ENCODE measurements at places on chromosomes 16 and 17.

- DNase-seq, result no peak
Measured at GRCh38 chr16:81446907-81447268, 2.3 kb downstream of the CMIP start.

DNA sequence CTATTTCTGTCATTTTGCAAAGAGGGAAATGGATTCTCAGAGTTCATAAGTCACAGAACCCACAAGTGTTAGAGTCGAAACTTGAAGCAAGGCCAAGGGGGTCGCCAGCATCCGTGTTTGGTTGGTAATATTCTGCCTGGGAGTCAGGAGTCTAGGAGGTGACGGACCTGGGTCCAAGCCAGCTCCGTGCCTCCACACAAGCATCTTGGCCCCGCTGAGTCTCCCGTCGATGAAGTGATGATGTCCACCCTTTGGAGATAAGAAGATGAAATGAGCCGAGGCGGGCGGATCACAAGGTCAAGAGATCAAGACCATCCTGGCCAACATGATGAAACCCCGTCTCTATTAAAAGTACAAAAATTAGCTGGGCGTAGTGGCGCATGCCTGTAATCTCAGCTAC, 53.2 kb upstream of the TNRC6C start:
- DNase-seq, result no peak

DNA sequence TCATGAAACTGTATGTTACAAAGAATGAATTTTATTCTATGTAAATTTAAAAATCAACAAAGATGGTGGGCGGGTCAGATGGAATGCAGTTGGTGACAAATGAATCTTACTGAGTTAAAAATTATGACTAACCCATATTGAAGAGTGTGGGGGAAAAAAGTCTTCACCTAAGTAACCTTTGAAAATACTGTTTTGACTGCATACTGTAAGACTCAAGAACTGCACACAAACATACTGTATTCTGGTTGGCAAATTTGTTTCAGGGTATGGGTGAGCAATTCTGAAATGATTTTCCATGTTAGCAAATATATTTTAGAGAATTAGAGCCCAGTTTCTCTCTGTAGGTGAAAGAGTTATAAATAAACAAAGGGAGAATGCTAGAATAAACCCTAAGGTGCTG, 153.7 kb upstream of the KCNJ18 start:
- DNase-seq, result no peak

- no peak for DNase-seq
Measured at GRCh38 chr16:71796501-71797097, 12.0 kb downstream of the AP1G1 start.

GRCh38 chr17:76868176-76868668, at the start of gene MGAT5B:
TSS of gene MGAT5B (plus strand) at chr17:76868404. CDS start at chr17:76869030, 626 bp downstream.
- peak; percentile 90 for DNase-seq

GRCh38 chr17:80005360-80006338, 30.0 kb downstream of the TBC1D16 start:
- DNase-seq, result no peak

DNA sequence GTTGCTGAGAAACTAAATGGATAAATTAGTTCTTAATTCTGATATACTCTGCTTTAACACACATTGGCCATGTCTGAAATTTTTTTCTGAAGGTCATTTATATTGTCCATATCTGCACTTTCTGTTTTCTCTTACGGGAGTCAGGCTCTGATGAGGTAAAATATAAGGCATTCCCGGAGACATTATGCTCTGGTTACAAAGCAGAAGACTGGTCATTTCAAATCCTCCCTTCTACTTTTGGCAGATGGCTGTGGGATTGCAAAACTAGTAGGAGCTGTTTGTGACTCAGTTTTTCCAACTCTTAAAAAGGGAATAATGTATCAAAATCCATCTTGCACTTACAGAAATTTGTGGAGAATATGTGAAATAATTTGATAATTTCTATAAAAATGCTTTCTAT, 92.2 kb upstream of the CPHXL start:
- peak; percentile 6 for DNase-seq

DNA sequence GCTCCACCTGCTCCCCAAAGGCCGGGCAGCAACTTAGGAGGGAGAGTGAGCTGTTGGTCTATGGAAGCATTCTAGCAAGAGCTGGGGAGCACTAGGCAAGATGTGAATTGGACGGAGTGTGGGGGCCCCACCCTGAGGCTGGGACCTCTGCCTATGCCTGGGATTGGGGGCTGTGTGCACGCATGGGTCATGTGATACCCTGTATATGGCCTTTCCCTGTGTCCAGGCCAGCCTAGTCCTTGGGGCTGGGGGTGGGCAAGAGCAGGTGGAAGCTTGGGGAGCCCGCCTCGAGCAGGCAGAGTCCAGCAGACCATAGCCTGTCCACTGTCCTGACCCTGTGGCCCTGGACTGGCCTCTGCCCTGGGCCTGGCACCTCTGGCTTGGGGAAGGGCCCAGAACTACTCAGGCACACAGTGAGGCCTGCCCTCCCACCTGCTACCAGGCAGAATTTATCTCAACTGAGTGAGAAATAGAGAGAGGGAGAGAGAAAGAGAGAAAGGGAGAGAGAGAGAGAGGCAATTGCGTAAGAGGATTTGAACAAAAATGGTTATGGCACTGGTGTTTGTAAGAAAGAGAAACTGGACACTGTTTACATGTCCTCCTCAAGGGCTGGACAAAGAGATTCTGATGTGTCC, 19.1 kb downstream of the PDP2 start:
- DNase-seq, result no peak

DNA sequence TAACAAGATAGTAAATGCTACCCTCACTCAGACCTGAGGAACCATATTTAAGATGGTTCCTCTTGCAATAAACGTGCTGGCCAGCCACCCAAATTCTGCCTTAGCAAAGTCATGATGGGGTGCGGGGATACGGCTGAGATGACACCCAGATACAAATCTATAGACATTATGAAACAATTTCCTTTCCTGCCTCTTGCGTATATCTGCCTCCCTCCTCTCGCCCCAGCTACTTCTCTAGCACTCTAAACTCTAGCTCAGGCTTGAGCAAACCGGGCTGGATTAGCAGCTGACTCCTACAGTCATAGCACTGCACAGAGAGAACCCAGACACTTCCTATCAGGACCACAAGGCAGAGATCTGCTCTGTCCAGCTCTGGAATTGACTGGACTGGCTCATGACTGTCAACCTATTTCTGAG, 22.3 kb downstream of the CD300LF start:
- DNase-seq, result no peak

- DNase-seq, result no peak
Measured at GRCh38 chr17:47952171-47953021, 5.3 kb downstream of the PRR15L start.

DNA sequence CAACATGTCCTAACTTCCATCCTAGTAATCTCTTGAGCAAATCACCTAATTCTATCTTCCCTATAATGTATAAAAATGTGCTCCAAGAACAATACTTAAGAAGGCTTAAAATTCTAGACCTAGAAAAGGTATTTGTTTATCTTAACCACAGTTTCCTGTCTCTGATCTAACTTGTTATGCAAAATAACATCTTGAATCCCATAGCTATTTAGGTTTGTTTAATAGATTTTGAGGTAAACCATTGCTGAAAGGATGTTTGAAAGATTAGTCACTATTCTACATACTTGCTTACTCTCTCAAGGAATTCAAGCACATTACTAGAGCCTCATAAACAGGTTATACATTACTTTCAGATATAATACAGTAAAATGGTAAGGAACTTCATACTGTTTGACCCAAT, 13.0 kb downstream of the CA10 start:
- DNase-seq, result no peak

DNA sequence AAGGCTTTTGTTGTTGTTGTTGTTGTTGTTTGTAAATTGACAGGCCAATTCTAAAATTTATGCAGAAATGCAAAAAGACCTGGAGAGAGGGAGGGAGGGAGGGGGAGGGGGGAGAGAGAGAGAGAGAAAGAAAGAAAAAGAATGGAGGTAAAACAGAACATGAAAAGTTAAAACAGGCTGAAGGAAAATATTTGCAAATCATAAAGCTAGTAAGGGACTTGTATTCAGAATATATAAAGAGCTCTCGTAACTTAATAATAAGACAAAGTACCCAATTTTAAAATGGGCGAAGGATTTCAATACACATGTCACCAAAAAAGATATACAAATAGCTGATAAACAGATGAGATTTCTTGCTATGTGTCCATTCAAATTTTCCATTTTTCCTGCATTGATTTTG, 15.4 kb downstream of the TNRC6C start:
- DNase-seq, result no peak

- DNase-seq, result no peak
Measured at GRCh38 chr16:30974348-30974747, 10.7 kb upstream of the HSD3B7 start.

DNA sequence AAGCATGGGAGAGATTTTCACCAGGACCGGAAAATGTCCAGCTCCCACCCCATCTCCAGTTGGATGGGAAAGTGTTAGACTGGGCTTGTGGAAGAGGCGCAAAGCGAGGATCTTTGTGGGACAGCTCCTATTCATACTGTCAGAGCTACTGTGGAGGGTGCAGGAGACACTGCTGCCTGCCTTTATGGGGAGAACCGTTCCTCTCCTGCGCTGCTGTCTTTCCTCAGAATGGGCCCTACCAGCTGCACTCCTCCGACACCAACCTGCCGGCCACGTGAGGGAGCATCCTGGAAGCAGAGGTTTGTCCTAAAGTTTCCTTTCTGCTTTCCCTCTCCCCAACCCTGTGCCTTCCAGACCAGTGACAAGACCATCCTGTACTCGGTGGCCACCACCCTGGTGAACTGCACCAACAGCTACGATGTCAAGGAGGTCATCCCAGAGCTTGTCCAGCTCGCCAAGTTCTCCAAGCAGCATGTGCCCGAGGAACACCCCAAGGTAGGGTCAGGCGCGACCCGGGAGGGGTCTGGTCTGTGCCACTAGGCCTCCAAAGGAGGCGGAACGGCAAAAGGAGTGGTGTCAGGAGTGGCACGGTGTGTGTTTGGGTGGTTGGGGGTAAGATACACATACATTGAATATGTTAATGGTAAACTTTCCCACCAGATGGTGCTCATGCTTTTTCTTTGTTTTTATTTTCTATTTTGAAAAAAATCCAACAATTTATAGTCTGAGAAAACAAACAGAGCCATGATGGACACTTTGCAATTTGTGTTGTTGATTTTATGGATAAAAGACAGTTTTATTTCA, 23.0 kb downstream of the SLC35G3 start:
- DNase-seq, result no peak

- no peak for DNase-seq
Measured at GRCh38 chr16:57976331-57976796, 5.4 kb upstream of the CNGB1 start.

DNA sequence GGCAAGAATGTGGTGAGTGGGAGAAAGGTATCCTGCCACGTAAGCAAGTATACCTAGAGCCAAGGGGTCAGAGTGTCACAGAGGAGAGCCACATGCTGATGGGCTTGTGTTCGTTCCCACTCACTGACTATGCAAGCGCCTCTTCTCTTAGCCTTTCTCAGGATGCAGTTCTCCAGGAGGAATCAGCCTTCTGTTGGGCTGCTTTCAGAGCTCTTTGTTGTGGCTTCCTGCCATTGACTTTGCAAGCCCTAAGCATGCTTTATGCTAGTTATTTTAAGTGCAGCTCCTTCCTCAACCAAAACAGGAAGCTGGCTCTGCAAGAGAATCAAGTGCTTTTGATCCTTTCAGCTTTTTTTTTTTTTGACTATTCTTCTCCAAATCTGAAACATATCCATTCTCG, 66.6 kb downstream of the SIAH1 start:
- DNase-seq, result no peak

DNA sequence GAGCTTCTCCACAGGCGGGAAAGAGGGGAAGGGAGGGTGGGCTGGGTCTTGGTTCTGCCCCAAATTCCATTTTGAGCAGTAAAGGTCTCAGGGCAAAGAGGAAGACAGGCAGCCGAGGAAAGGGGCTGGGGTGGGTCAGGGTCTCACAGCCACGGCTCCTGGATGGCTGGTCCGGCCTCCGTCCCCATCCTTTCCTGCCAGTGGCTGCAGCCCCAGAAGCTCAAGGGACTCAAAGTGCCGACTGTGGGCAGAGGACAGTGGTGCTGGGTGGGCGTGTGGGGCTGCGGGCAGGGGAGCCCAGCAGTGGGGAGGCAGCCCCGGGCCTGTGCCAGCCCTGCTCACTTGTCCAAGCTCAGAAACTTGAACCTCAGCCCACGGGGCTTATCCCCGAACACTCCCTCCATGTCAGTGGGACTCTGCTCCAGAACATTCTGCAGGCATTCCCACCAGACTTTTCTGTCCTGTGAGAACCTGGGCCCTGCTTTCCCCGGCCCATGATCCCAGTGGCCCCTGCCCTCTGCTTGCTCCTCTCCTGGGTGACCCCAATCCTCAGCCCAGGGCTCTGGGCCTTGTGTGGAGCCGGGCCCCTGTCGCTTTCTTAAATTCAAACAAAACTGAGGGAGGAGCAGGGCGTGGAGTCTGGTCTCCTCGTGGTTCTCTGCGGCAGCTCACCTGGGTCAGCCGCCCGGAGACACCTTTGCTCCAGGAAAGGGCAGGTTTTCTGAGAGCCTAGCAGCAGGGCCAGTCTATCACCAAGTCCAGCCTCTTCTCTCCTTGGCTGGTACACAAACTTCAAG, 117.8 kb upstream of the METRNL start:
- no peak for DNase-seq

- peak; percentile 67 for DNase-seq
Measured at GRCh38 chr16:29806641-29807425, 504 bp downstream of the MAZ start.

- DNase-seq, result no peak
Measured at GRCh38 chr16:49998991-49999390, 26.0 kb upstream of the CNEP1R1 start.

DNA sequence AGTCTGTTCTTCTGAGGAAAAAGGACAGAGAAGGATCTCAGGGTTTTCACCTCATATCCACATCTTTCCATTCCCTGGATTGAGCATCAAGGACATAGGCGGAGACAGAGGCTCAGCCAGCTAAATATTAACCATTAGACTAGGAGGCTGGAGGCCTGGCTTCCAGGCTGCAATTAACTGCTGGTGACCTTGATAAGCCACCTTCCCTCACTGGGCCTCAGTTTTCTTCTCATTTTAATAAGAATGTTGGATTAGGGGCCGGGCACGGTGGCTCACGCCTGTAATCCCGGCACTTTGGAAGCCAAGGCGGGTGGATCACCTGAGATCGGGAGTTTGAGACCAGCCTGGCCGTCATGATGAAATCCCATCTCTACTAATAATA, 25.6 kb upstream of the CNOT1 start:
- DNase-seq, result no peak

- no peak for DNase-seq
Measured at GRCh38 chr17:20236578-20237227, 227.5 kb downstream of the SPECC1 start.

- no peak for DNase-seq
Measured at GRCh38 chr16:10668322-10669045, 26.2 kb downstream of the TEKT5 start.

GRCh38 chr17:75010683-75011400, 1.6 kb upstream of the MRPL58 start:
- DNase-seq, result peak; percentile 78

- no peak for DNase-seq
Measured at GRCh38 chr16:50741225-50741780, 583 bp upstream of the CYLD start.

DNA sequence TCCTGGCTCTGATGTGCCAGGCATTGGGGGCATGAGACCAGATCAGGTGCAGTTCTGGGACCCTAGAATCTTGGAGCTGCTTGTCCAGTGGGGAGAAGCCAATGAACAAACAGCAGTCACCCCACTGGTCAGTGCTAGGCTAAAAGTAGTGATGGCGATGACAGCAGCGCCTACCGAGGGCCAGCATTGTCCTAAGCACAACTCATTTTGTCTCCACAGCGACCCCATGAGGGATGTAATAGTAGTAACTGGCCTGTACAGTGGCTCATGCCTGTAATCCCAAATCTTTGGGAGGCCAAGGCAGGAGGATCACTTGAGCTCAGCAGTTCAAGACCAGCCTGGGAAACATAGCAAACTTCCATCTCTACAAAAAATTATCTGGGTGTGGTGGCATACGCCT, 6.2 kb downstream of the SMCR8 start:
- DNase-seq, result no peak

GRCh38 chr16:27706866-27707685, 157.1 kb downstream of the KATNIP start:
- DNase-seq, result no peak

Measured in hindlimb muscle (tissue), 1 donor.